ENCODE measurements at places on chromosomes 5 and 9.

DNA sequence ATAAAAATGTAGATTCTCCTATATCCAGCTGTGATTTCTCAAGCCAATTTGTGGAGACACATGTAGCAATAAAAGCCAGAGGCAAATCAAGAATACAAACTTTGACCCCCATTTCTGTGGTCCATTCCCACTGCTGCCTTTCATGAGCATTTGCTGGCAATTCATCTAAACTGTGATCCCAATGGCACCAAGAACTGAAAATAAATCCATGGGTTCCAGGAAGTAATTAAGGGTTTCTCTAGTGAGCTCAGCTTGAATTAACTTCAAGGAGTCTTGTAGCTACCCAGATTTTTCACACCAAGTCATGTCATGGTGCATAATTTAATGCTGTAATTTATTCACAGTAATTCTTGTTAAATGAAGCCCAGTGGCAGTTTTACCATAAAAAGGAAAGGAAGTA is 145.0 kb upstream of the SMC2 start:
- DNase-seq = no peak

GRCh38 chr5:132961887-132962286 is 1.5 kb downstream of the AFF4 start:
- no peak for DNase-seq

DNA sequence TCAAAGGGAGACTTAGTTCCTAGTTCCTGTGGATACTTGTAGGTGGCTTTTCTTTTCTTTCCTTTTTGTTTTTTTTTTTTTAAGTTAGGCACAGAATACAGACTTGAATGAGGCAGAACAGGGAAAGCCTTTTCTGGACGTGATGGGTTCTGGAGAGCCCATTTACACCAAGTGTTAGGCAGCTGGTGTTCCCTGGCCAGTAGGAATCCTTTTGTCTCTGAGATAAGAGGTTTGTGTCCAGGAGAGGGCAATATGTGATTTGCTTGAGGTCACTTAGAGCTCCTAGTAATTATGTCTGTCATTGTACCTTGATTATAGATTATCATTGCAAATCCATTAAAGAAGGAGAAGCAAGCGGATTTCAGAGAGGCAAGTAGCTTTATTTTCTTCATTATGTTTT is 9.1 kb downstream of the MEGF10 start:
- no peak for DNase-seq

- no peak for DNase-seq
Observed at GRCh38 chr9:137691646-137692351, 73.0 kb downstream of the EHMT1 start.

- no peak for DNase-seq
Observed at GRCh38 chr5:99314721-99315120, 385.9 kb upstream of the CHD1 start.

- DNase-seq = no peak
Observed at GRCh38 chr9:79006546-79006945, 565.2 kb upstream of the TLE4 start.

DNA sequence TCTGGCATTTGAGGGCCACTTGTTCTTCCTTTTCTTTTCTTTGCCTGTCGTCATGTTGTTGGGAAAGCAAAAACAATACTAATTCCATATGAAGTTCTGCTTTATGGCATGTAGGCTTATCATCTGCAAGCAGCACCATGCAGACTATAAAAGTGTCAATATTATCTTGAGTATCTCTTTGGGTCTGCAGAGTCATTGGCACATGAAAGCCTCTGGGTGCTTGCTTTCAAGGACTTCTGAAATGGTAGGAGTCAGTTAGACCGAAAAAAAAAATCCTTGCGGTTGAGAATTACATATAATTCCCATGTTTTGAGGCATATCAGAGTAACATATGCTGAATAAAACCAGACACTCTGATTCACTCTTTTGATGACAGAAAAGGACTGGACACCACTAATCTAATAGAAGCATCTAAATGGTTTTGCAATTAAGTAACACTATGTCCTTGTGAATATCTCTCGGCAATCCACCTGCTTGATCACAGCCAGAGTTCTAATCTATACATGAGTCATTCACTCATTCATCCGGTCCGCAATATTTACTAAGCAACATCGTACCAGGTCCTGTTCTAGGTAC is 44.4 kb downstream of the GNAQ start:
- no peak for DNase-seq

- DNase-seq = no peak
Observed at GRCh38 chr9:96483733-96484390, 33.9 kb downstream of the HABP4 start.

All from stimulated activated CD4-positive, alpha-beta T cell treated with anti-CD3 and anti-CD28 coated beads, Interleukin-1b, Interleukin-23, amount 100 ng/mL, for 1 hour (primary cell).